ENCODE measurements at places on chromosomes 1 and 21. TPM values are rescaled to one million over a fixed set of nuclear protein-coding genes. Genes with fewer than 3 reads are reported as not detected.

GJA8 gene
- not detected for total RNA-seq

OR2W3 gene
- total RNA-seq: not detected

ELF3 gene
- total RNA-seq: 2.3 TPM

CNTN2 gene
- not detected for total RNA-seq

RHCE gene
- 1.4 TPM for total RNA-seq

TTC39A gene
- 0.67 TPM for total RNA-seq

VWA5B1 gene
- total RNA-seq: not detected

DUSP10 gene
- 51.8 TPM for total RNA-seq

WDR64 gene
- total RNA-seq: not detected

CFAP107 gene
- not detected for total RNA-seq

ARHGAP29 gene
- total RNA-seq: 37.2 TPM

IGSF5 gene
- total RNA-seq: not detected

ST6GALNAC3 gene
- total RNA-seq: 0.05 TPM

ITLN2 gene
- not detected for total RNA-seq

AIRE gene
- not detected for total RNA-seq

CYP4A22 gene
- not detected for total RNA-seq

ZNF695 gene
- 2.5 TPM for total RNA-seq

AMY2B gene
- not detected for total RNA-seq

CFHR4 gene
- total RNA-seq: not detected

INAVA gene
- 2.8 TPM for total RNA-seq

RNF186 gene
- total RNA-seq: not detected

ERVH48-1 gene
- total RNA-seq: not detected

C1QB gene
- total RNA-seq: not detected

IFI44L gene
- total RNA-seq: 556 TPM
